ENCODE measurements at places on chromosomes 16 and 17.

- no peak for DNase-seq
These were observed 3.3 kb upstream of the IRX5 start for GRCh38 chr16:54927125-54928015.

DNA sequence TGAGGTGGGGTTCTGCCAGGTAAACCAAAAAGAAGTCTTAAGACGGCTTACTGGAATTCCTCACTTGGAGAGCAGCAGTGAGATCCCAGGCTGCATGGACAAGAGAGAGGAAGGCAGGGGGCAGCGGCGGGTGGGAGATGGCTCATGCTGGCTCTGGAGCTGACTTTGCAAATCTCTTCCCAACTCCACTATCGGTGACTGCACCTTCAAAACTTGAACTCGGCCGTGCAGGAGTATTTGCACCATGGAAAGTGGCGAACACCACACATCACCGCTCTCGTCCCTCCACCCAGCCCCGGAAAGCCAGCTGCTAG is 16.7 kb downstream of the CA5A start:
- DNase-seq, result no peak

GRCh38 chr16:24174504-24174903 is 81.6 kb upstream of the CACNG3 start:
- no peak for DNase-seq

- DNase-seq, result no peak
These were observed 44.0 kb downstream of the SDK2 start for GRCh38 chr17:73600103-73600871.

GRCh38 chr16:8631373-8631772 is 9.9 kb downstream of the METTL22 start:
- no peak for DNase-seq

- no peak for DNase-seq
These were observed 3.5 kb downstream of the LIMD2 start for GRCh38 chr17:63696381-63696961.

DNA sequence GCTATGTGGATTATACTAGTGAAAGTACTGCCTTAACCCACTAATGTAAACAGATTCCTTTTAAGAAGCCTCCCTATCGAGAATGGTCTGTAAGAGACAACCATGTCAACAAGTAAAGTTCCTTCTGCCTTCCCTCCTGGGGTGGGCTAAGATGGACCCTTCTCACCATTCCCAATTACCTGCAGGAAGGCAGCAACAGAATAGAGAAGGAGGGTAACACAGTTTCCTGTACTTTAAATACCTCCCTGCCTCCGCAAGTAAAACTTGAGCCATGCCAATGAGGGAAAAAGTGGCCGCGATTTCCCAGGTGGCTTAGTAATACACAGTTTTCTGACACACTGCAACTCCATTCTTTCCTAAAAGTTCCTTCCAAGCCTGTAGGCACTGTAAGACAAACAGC is 45.2 kb downstream of the TOX3 start:
- no peak for DNase-seq

DNA sequence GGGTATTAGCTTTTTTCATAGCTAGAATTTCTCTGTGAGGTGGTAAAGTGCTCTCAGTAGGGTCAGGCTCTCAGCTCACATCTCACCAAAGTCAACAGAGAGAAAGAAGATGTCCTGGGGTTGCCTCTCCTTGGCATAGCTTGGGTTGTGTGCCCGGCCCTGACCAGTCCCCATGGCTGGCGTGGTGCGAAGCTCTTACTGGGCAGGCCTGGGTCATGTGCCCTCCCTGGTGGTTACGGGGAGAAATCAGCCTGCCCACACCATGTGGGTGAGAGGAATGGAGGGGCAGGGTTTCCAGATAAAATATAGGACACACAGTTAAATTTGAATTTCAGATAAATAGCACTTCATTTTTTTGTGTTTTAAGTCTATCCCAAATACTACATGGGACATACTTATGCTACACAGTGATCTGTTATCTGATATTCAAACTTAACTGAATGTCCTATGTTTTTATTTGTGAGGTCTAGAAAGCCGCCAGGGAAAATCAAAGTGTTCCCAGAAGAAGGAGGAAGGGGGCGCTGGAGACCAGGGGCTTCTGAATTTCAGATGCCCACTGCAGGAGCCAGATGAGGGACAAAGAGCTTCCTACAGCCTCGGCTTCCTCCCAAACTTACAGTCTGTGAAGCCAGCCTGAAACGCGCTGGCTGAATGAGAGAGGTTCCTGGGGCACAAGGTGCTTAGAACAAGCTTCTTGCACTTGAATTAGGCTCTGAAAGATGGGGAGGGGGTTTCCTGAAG is 45.4 kb downstream of the NKD1 start:
- DNase-seq, result no peak

GRCh38 chr17:78107976-78108725 is 20.4 kb downstream of the TMC6 start:
- DNase-seq, result no peak

- no peak for DNase-seq
These were observed 18.5 kb downstream of the CRAMP1 start for GRCh38 chr16:1630450-1631213.

DNA sequence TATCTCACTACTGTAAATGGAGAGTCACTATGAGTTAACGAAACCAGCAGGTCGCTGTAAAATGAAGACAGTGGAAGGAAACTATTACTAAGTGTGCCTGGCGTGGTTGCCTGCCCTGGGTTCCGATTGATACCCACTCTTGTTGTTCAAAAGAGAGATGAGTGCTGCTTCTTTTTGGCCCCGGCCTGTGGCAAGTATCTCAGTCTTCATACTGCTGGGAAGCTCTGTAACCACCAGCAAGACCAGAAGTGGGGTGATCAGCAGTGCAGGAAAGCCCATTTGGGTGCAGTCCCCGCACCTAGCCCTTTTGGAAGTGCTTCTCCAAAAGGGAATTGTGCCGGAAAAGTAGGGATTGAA is 104.5 kb downstream of the SNX29 start:
- no peak for DNase-seq

DNA sequence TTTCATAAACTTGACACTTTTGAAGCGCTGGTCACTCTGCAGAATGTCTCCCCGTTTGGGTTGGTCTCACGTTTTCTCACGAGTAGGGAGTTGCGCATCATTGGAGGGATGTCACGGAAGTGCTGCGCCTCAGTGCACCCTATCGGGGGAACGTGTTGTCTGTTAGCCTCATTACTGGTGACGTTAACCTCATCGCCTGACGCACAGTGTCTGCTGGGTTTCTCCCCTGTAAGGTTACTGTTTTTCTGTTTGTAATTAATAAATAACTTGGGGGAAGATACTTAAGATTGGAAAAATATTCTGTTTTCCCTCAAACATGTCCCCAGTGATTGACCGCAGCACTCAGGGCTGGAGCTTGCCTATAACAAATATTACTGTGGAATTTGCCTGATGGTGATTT is 26.7 kb downstream of the VAC14 start:
- DNase-seq, result no peak

DNA sequence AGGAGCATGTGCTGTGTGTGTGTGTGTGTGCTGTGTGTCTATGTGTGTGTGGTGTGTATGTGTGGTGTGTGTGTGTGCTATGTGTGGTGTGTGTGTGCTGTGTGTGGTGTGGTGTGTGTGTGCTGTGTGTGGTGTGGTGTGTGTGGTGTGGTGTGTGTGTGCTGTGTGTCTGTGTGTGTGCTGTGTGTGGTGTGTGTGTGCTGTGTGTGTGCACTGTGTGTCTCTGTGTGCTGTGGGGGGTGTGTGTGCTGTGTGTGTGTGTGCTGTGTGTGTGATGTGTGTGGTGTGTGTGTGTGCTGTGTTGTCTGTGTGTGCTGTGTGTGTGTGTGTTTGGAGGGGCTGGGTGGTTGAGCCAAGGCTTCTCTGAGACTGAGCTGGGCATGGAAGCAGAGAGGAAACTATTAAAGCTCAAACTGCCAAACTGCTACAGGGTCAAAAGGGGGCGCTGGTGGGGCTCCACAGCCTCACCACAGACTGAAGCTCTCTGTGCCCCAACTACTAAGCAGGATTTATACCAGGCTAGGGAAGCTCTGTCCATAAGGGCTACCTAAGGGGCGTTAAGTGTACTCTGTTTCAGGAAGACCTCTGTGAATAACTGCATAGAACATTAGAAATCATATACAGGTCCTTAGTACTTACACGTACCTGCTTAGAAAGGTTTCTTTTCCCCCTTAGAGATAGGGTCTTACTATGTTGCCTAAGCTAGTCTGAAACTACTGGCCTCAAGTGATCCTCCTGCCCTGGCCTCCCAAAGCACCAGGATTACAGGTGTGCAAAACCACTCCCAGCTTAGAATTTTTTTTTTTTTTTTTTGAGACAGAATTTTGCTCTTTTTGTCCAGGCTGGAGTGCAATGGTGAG is 27.8 kb upstream of the GHDC start:
- no peak for DNase-seq

- no peak for DNase-seq
These were observed 64.9 kb downstream of the IRF8 start for GRCh38 chr16:85963753-85964285.

GRCh38 chr16:79517156-79517555 is 83.4 kb downstream of the MAF start:
- no peak for DNase-seq

DNA sequence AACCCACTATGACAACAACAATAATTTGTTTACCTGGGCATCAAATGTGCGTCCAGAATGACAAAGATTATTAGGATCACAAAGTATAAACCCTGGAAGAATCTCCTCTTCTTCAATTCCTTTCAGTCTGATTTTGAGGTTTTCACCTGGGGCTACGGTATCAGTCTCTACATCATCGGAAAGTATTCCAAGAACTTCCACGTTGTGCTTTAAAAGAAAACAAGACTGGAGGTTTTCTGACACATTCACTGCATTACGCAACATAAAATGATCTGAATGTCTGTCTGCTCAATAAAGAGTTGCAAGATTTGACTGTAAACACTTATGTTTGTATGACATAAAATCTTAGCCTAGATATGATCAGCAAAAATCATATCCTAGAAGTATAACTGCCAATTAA is 26.0 kb upstream of the RSL1D1 start:
- DNase-seq, result no peak

- no peak for DNase-seq
These were observed 36.4 kb upstream of the TMEM97 start for GRCh38 chr17:28282596-28282995.

DNA sequence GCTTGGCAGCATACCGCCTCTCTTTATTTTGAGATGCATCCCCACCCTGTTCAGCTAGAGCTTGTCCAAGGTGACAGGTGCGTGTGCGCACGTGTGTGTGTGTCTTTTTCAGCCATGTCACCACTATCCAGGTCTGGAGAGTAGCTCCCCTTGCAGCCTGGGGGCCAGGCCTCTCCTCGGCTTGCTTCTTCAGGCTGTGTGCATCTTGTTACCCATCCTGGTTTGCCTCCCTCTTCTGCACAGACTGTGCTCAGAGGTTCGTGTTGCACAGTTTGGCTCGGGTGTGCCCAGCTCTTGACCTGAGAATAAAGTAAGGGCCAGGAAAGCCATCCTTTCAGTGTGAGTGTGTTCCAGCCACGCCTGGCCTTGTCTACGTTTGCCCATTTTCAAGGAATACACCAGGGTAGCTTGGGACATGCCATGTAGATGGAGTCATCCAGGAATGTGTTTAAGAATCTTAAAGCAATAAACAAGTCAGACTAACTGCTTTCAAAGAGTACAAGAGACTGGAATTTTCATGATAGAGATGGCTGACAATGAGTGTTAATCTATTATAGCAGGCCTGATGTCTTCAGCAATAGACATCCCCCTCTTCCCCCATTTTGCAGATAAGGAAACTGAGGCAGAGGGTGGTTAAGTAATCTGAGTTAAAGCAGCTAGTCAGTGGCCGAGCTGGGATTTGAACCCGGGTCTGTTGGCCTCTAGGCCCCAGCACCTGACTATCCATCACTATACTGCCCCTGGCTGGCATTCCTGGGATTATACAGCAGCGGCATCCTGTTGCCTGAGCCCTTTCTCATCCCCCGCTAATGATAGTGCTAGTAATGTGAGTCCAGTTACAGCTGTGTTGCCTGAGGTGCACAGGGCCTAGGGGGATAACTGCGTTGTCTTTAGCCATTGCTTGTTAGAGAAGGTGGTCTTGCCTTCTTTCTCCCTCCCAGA is 77.9 kb downstream of the KSR1 start:
- DNase-seq, result no peak

- no peak for DNase-seq
These were observed 53.1 kb downstream of the GAN start for GRCh38 chr16:81367821-81368220.

GRCh38 chr16:58198803-58199411 is 1.0 kb upstream of the CSNK2A2 start:
- no peak for DNase-seq

DNA sequence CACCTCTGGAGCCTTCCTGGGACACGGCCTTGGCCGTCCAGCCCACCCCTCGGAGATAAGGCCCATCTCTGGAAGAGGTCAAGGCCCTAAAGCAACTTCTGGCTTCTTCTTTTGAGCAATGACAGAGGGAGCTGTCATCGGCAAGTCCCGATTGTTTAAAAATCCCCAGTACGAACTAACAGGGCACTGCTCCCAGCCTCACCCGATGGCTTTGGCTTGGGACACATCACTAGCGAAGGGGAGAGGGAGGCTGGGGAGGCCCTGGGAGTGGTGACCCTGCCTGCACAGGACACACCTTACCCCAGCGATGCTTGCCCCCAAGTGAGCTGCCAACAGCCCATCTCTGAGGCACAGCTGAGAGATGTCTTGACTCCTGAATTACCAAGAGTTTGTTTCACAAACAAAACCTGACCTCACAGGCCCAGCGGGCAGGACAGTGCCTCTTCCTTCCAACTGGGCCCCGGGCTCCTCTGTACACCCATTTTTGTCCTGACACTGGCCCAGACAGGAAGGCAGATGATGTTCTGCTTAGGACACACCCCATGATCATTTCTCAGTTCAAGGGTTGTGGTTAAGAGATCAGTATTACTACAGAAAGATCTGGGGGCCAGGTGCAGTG is 4.8 kb downstream of the SYNGR2 start:
- DNase-seq, result no peak

GRCh38 chr16:19808061-19808641 is 76.5 kb downstream of the GPRC5B start:
- DNase-seq, result no peak

DNA sequence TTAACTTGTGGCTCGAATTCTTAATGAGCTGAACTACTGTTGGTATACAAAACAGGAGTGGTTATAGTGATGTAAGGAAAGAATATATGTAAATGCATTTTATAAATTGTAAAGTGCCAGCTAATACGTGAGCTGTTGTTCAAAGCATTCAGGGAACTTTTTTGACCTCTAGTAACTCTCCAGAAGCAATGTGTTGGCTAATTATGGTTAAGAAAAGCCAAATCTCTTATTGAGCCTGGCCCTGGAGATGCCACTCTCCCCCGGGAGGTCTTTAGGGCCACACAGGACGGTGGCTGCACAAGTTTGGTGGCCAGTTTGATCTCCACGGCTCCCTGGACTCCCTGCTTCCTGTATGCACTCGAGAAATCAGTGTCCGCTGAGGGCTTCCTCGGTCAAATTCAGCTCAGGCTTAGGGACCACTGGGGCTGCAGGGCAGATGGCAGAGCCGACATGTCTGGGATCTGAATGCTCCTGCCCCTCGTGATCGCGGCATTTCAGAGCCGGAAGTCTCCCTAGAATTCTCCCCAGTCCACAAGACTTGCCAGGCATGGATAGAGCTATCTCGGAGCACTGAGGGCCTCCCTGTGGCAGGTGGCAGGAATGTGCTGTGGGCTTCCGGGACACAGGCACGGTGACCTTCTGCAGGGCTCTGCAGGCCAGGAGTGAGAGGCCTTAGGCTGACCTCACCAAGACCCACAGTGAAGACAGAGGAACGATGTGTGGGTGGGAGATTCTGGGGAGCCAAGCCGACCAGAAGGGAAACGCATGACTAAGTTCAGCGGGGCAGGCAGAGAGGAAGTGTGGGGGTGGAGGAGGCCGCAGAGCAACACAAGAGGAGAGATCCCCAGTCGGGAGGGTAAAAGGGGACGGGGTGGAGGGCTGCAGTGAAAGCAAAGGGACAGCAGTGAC is 18.6 kb upstream of the PITPNM3 start:
- no peak for DNase-seq

- DNase-seq, result no peak
These were observed 108.8 kb downstream of the SOCS1 start for GRCh38 chr16:11147033-11147753.

Data from uterus (tissue), 4 donors.